Activated naive CD4-positive, alpha-beta T cell treated with anti-CD3 and anti-CD28 coated beads for 36 hours (primary cell): ENCODE measurements at places on chromosomes 16 and 17.
A peak's percentile ranks its signal among the peaks of the same experiment; 100 is the strongest.

- no peak for DNase-seq
Measured at GRCh38 chr17:2181206-2181896, 122.2 kb downstream of the SMG6 start.

- DNase-seq, result no peak
Measured at GRCh38 chr16:7508656-7509055, 176.0 kb downstream of the RBFOX1 start.

GRCh38 chr16:8923199-8923598, 40.5 kb downstream of the USP7 start:
- DNase-seq, result no peak

DNA sequence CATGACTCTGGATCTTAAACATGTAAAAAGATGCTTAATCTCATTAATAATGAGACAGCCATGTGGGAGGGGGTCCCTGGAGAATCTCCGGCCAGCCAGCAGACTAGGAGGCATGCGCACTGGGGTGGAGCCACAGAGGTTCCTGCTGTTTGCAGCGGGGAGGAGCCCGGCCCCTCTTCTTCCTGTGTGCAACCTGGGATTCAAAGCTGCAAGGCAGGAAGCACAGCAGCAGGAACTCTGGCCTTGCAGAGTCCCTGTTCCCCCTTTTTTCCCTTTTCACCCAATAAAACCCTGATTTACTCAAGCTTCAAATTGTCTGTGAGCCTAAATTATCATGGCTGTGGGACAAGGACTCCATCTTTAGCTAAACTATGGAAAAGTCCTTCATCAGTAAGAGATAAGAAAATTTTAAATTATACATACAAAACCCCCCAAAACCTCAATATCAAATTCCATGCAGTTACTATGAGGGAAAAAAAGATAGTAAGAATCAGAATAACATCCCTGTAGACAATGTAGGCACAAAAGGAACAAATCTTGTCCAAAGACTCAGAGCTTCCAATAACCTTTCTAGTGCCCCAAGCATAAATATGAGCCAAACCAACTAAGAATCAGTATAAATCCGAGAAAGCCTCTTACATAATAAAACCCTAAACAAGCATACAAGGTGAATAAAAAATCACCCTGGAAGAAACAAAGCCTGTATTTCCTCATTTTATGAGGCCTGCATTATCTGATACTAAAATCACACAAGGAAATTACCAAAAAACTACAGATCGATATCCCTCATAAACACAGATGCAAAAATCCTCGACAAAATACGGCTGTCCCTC, 12.1 kb downstream of the CFDP1 start:
- peak; percentile 61 for DNase-seq

DNA sequence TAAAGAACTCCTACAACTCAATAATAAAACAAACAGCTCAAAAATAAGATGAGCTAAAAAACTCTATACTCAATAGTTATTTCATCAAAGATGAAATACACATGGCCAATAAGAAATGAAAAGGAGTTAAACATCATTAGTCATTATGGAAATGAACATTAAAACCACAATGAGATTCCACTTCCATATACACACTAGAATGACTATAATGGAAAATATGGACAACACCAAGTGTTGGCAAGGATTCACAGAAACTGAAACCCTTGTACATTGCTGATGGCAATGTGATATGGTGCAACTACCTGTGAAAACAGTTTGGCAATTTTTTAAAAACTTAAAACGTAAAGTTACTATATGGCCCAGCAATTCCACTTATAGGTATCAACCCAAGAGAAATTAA, 91.4 kb downstream of the GRIN2A start:
- no peak for DNase-seq

GRCh38 chr17:79561486-79562133, 49.2 kb downstream of the RBFOX3 start:
- no peak for DNase-seq

DNA sequence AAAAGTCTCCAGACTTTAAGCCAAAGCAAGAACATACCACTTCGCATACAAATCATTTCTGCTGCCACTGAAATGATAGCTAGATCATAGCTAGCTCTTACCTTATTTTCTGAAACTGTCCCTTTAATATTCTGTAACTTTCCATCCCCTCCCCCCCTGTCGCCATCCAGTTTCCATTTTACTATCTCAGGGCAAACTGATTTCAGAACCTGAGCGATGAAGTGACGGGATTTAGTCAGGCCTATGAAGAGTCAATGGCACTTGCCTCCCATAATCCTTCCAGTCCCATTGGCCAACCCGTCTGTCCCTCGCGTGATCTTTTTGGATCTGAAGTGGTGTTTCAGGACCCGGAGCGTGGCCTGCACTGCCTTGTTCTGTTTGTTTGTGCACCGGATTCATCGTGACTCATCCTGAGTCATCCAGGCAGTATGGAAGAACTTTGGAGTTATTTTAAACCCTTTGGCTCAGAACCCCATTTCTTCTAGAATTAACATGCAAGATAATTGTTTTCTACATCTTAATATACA, 199.8 kb upstream of the CHMP6 start:
- peak; percentile 77 for DNase-seq

- peak; percentile 51 for DNase-seq
Measured at GRCh38 chr17:74547736-74548135, 1.8 kb upstream of the CD300C start.

- peak; percentile 34 for DNase-seq
Measured at GRCh38 chr17:74987909-74988711, 678 bp downstream of the CDR2L start.

GRCh38 chr16:89140401-89140800, 31.1 kb upstream of the CDH15 start:
- no peak for DNase-seq

DNA sequence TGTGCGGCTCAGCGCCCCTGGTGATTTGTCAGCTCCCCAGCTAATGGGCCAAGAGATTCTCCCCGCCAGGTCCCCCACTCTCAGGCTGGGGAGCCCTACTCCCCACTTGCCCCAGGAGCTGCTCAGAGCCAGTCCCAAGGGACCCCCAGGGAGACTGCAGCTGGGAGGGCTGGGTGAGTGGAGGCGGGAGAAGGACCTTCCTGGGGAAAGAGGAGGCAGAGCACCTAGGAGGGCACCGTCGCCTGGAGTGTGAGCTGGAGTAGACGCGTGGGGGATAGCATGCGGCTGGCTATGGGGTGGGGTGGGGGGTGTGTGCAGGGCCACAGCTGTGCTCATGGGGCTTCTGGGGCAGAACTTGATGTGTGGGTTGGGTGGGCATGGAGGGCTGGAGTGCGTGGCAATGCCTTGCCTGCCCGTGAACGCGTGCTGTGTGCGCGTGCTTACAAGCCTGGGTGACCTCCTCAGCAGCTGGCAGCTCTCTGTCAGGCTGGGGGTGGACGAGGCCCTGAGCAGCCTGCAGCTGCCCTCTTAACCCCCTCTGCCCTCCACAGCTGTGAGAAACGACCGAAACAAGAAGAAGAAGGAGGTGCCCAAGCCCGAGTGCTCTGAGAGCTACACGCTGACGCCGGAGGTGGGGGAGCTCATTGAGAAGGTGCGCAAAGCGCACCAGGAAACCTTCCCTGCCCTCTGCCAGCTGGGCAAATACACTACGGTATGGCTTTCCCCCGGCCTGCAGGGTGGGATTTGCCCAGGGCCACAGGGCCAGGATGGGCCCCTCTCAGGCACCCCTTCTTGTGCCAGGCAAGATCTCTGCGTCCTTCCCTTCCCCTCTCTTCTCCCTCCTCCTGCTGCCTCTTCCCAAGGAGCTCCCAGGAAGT, 12.9 kb downstream of the GJD3 start:
- DNase-seq, result no peak

GRCh38 chr17:347309-347899, 5.2 kb downstream of the RPH3AL start:
- no peak for DNase-seq

DNA sequence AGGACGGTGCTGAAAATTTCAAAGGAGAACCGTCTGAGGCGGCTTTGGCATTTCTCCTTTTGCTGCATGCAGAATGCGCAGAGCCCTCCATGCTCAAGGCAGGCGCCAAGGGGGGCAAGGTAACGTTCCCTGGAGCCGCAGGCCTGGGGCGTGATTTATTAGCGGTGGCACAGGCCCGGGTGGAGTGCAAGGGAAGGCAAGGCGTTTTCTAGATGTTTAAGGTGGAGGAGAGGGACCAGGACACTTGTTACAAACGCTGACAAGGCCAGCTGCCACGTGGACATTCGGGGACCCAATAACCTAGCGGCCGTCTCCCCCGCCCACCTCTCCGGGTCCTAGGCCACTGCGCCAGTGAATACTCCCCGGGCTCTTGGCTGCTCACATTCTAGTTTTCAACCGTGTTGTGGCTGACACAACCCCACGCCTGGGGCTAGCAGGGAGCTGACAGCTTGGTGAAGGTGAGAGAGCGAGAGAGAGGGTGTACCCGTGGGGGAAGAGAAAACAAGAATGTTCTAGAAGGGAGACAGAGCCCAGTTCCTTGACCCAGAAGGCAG, 250.1 kb downstream of the C16orf95 start:
- DNase-seq, result no peak

GRCh38 chr16:86180780-86181179, 281.8 kb downstream of the IRF8 start:
- no peak for DNase-seq

DNA sequence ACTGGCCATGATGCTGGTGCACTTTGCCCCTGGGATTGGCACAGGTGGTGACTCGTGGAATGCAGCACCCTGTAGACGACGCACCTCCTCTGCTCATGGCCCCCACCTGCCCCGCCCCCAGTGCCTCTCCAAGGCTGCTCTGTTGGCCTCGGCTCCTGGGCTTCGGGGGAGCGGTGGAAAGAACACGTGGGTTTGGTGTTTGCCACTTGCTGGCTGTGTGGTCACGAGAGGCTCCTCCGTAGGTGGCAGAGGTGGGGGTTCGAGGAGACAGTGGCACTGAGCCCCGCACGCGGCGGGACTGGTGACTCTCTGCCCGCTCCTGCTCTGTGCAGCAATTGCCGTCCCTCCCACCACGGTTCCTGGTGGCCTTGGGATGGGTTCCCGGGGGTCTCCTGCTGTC, 82.8 kb upstream of the ZNF750 start:
- DNase-seq, result no peak

- no peak for DNase-seq
Measured at GRCh38 chr16:58789351-58789750, 55.2 kb upstream of the GOT2 start.

DNA sequence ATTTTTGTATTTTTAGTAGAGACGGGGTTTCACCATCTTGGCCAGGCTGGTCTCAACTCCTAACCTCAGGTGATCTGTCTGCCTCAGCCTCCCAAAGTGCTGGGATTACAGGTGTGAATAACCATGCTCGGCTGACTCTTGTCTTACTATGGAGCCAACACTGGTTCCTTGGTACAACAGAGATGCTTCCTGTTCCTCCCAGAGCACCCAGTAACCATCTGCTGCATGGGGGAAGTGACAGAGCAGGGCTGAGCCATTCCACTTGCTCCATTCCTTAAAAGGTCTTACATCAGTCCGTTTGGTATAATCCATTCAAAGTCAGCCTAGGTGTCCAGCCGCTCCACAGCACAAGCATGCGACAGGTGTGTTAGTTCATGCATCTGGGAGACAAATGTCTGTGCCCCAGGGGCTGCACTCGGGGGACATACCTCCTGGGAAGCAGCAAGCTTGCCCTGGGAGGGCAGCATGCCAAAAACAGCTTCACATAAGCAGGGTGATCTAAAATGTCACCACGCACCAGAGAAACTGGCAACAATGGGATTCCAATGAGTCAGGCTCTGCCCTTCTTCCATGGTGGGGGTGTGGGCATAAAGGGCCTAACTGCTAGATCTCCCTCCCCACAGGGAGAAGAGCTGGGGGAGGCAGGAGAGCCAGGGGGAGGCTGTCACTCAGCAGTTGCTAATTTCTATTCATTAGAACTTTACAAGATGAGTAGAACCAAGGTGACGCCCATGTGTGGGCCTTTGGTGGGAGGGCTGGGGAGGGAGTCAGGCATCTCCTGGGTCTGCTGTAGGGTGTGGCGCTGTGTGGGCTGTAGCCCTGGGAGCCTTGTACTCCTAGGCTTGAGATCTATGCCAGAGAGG, 35.5 kb downstream of the PIPOX start:
- DNase-seq, result no peak

DNA sequence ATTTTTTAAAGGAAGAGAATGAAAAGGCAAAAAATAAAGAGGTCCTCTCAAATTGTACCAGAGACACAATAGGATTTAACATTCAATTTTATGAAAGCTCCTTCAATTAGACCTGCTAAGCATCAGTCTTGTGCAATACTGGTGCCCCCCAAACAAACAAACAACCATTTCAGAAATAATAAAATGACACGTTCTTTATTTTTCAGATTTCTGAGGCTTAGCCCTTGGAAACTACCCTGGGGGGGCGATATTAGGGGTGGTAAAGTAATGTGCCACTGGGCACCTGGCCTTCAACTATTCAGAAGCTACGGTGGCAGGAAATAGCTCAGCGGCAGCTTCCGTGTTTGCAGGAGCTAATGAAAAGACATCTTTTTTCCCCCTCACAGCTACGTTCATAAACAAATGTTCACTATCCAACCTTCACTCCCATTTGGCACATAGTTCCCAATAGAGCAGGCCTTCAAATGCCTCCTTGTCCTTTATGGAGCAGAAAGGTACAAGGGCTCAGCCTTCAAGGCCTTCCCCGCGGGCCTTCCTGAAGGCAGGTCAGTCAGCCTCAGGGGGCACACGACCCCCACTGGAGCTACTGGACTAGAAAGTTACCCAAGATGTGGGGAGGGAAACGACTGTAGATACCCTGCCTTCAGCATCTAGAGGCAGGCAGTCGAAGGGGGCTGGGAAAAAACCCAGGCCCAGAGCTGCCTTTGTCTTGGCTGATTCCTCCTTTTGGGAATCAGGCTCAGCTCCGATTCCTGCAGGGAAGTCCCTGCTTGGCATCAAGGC, 44.1 kb downstream of the TBX4 start:
- no peak for DNase-seq

- no peak for DNase-seq
Measured at GRCh38 chr16:55846598-55847346, 13.9 kb upstream of the CES1 start.

- DNase-seq, result no peak
Measured at GRCh38 chr16:72602499-72602898, 430.5 kb upstream of the PMFBP1 start.

DNA sequence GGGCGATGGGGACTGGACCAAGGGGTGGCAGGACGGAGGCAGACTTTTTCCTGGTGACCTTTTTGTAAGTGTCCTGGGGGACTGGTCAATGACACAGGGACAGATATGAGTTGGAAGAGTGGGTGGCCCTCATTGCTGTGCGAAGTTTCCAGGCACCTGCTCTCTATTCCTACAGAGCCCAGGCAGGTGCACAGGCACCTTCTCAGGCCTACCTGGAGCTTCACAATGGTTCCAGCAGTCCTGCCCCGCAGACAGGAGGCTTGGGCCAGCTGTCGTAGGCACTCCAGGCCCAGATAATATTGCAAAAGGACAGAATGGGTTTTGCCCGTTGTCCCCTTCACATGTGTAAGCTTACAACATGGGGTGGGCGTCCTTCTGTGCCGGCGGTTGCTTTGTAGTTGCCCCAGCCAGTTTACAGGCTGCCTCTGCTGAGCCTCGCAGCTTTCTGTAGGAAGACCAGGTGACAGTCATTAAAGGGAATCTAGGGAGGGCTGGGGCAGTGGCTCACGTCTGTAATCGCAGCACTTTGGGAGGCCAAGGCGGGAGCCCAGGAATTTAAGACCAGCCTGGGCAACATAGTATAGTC, 84.3 kb downstream of the ARHGAP23 start:
- no peak for DNase-seq

GRCh38 chr16:6714510-6714909, 618.1 kb upstream of the RBFOX1 start:
- DNase-seq, result no peak
